ENCODE measurements at places on chromosomes 2 and 18.
A peak's percentile ranks its signal among the peaks of the same experiment; 100 is the strongest.

DNA sequence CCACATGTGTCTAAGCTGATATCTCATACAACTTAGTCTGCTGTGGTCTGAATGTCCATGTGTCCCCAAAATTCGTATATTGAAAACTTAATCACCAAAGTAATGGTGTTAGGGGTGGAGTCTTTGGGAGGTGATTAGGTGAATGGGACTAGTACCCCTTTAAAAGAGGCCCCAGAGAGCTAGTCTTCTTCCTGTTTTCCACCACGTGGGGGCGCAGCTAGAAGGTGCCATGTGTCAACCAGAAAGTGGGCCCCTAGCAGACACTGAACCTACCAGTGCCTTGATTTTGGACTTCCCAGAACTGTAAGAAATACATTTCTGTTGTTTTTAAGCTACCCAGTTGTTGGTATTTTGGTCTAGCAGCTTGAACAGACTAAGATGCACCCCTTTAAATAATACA is 86.6 kb downstream of the ASB1 start:
- peak; percentile 60 for DNase-seq

DNA sequence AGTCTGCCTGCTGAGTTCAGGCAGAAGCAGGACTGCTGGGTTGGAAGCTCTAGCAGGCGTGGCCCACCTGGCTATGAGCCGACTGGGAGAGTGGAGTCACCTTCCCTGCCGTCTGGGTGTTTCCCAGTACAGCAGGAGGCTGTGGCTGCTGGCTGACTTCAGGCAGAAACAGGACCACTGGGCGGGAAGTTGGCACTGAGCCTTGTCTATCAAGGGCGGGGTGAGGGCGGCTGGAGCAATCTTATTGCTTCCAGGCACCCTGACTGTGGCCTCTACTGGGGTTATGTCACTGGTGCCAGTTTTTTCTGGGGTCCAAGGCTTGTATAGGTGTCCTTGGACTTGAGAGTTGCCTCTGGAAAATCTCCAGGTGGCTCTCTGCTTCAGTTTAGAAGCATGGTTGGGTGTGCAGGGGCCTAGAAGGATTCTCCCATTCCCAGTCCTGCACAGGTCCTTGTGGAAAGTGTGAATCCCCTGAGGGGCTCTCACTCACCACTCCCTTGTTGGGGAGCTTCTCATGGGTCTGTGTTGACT is 30.5 kb downstream of the LTBP1 start:
- no peak for DNase-seq

DNA sequence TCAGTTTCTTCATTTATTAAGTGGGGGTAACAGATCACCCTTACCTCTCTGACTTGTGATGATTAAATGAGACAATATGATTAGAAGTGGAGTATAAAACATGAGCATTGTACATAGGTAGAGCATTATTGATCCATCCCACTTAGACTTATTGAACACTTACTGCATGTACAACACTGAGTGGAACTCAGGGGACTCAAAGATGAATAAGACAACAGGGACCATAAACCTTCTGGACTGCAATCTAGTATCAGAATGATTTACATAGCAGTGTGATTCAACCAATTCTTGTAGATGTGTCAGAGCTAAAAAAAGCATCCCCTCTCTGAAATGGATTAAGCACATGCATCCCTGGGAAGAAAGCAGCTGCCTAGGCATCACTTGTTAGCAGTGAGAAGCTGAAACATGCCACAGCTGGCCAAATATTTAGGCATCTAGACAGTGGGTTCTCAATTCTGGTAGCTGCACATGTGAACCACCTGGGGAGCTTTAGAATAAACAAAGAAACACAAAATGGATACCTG is 111.5 kb downstream of the CYRIA start:
- DNase-seq: no peak

GRCh38 chr2:217859926-217860325 is 142.9 kb downstream of the TNS1 start:
- DNase-seq: no peak

- no peak for DNase-seq
These were observed 71.7 kb downstream of the LIMS1 start for GRCh38 chr2:108605947-108606346.

GRCh38 chr2:232838406-232838874 is 31.6 kb upstream of the SNORC start:
- DNase-seq: no peak

DNA sequence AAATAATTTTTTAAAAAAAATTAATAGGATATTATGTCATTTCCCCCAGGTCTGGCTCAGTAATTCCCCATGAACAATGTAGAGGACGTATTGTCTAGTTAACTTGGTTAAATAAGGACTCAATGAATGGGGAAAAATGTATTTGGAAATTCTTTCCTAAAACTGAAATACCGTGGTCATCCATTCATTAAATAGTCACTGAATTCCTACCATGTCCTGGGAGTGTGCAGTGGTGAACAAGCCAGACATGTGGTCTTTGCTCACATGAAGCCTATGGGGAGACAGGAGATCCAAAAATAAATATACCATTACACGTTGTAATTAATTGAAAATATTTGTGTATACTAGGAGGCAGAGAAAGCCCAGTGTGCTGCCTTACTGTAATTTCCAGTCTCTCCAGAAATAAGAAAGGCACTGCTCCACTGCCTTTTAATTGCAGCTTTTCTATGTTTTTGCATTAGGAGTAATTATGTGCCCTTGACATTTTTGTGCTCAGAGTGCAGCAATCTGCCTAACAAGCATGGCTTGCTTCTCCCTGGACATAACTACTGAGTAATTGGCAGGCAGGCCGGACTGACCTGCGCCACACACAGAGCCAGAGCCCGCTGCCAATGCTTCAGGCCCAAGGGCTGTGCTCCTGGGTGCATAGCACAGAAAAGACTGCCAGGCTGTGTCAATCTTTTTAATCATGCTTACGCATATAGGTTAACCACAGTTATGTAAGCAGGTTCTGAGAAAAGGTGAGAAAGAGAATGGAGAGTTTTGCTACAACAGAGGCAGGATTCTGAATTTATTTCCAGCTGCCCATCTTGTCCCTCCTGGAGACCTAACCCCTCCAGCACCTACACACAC is 22.2 kb upstream of the TTC39C start:
- no peak for DNase-seq

DNA sequence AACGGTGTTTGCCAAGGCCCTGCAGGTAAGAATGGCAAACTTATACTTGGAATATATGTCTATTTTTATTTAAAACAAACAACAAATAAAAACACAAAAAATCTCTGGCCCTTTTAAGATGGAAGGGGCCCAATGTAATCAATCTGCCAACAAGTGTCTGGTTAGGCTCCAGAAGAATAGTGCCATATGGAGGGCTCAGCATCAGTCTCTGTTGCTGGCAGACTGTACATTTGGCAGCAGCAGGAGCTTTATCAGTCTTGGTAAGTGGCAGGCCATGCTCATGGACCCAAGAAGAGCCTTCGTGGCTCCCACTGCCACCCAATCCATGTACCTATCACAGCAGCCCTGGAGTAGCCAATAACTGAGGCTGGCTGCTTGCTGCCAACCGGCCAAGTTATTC is 101.1 kb downstream of the GALNT3 start:
- no peak for DNase-seq

DNA sequence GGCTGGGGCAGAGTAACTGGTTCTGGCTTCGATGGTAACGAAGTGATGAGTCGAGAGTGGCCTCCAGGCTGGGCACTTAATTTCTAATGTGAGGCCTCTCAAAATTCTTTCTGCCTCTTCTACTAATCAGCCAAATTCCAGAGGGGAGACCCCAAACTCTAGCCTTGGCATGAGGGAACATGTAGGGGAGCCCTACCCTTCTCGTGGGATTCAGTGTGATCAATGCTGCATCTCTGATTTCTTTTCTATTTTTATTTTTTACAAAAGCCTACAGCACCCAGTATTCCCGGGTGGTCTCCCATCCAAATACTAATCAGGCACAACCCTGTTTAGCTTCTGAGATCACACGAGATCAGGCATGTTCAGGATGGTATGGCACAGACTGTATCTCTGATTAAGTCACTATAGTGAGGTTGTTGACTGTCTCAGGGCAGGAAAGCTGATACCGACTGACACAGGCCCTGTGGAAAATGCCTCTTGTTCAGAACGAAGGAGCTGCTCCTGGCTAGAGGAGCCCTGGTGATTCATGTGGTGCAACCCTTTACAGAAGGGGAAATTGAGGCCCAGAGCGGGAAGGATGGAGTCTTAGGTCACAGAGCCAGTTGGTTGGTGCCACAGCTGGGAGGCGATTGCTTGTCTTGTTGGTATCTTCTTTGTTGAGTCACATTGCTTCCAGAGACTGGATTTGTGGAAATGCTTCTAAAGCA is 126.3 kb upstream of the HS6ST1 start:
- no peak for DNase-seq

DNA sequence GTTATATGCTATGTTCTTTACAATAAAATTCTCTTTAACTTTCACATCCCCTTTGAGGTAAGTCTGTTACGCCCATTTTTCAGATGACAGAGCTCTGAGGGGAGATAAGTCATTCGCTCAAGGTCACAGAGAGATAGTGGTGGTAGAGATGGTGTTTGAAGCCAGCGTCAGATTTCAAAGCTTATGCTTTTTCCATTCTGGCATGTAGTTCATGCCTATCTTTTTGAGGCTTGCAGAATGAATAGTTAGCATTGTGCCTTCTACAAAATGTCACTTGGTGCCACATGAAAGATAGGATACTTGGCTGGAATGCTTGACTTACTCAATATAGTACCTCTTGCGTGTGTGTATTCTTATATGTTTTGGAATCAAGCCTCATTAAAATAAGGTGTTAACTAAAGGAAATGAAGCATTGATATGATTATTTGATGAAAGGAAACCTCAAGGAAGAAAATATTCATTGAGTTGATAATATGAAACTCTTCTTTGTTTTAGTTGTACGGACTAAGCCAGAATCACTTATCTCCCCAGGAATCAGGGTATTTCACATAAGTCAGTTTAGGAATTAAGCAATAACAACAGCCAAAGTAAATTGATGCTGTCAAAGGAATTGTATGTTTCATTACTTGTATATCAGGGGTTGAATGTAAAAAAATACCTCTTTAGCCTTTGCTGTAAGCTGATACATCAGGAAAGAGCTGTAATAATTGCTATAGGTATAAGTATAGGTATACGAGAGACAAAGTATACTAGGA is 15.5 kb downstream of the SPATS2L start:
- DNase-seq: no peak

DNA sequence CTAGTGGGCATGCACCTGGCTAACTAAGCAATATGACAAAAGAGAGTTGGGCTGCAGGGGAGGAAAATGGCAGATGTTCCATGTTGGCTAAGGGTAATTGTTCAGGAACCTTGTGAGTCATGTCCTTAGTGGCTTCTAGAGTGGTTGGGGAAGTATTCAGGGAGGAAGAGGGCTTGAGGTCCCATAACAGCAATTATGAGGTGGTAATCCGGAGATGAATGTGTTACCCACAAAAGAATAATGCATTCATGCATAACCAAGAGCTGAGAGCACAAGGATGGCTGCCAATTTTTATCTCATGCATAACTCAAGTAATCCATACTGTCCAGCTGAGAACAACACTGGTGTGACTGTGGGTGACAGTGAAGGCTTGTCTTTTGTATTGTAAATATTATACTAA is 42.9 kb downstream of the TMEFF2 start:
- no peak for DNase-seq

Measured in suppressor macrophage (primary cell).